Stimulated activated CD8-positive, alpha-beta memory T cell treated with anti-CD3 and anti-CD28 coated beads, Interleukin-12 subunit alpha, Interleukin-12 subunit beta, amount 100 ng/mL, for 1 hour (primary cell): ENCODE measurements at places on chromosomes 12 and 14.

- DNase-seq: no peak
Measured at GRCh38 chr14:72849222-72849621, 44.7 kb downstream of the DPF3 start.

- no peak for DNase-seq
Measured at GRCh38 chr12:47881826-47882427, 22.9 kb downstream of the VDR start.

- DNase-seq: no peak
Measured at GRCh38 chr12:51205350-51205749, 12.5 kb downstream of the POU6F1 start.

DNA sequence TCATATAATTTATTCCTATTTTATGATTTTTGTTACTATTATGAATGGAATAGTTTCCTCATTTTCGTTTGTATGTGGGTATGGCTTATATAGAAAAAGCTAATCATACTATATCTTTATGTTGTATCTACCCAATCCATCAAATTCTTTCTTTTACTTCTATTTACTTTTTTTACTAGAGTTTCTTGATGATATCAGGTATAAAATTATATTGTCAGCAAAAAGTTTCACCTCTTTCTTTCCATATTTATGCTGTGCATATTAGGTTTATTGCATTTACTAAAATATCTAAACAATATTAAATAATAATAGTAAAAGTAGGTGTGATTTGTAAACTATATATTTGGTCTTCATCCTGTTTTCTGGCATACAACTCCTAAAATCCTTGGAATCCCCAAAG, 146.7 kb upstream of the PLXNC1 start:
- DNase-seq: no peak

GRCh38 chr14:34970665-34971064, 12.1 kb upstream of the SRP54 start:
- DNase-seq: no peak

DNA sequence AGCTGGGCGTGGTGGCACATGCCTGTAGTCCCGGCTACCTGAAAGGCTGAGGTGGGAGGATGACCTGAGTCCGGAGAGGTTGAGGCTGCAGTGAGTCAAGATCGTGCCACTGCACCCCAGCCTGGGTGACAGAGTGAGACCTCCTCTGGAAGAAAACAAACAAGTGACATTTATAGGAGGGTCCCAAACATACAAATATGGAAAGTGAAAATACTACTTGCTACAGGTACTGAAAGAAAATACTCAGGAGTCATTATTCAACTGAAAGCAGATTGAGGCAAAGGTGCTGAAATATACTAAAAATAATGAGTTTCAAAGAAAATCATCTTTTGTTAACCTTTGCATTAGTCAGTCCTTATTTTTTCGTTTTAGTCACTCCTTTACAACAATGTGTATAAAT, 53.5 kb downstream of the ETV6 start:
- no peak for DNase-seq

- DNase-seq: no peak
Measured at GRCh38 chr12:122977655-122978392, 2.7 kb upstream of the ARL6IP4 start.

DNA sequence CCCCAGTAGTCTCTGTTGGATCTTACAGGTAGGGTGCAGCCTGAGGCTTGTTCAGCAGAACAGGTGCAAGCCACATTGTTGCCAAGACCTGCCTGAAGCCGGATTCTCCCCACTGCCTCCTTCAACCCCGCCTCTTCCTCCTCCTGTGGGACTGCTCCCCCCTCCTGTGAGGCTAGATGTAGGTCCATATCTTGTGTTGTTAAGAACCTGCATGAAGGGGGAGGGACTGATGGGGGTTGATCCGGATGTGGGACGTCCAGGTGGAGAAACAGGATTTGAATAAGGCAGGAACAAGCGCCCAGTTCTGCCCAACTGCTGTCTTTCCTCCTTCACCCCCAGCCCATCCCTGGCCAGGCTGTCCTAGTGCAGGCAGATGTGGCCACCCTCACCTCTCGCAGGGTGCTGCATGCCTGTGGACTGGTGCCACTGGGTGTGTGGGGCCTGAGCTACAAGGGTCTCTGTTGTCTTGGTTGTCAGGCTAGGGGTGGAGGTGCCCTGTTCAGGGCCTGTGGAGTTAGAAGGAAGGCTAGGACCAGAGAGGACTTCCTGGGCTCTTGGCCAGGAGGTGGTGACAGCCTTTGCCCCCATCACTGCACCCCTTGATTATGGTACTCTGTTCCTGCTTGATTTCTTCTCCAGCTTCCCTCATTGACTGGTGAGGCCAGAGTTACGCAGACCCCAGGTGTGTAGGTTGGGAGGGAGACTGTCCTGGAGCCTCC, 1.4 kb downstream of the NR4A1 start:
- no peak for DNase-seq

GRCh38 chr14:89444516-89445125, 27.6 kb upstream of the FOXN3 start:
- no peak for DNase-seq

- DNase-seq: no peak
Measured at GRCh38 chr12:26555139-26555538, 277.9 kb downstream of the ITPR2 start.

- no peak for DNase-seq
Measured at GRCh38 chr14:48401321-48401720, 725.9 kb upstream of the MDGA2 start.

DNA sequence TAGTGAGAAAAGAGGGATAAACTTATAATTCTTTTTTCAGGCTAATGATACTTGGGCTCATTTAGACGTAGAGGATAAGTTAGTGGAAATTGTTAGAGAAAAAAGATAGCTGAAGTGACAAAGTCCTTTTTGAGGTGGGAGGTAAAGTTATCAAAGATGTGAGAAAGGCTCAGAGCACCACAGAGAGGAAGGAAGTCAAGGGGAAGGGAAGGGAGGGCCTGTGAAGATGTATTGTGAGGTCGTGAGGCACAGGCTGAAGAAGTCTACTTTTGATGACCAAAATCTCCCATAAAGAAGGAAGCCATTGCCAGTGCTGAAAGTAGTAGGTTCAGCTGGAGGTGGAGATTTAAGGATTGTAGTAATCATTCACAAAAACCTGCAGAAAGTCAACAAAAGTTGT, 19.4 kb upstream of the PTGDR start:
- DNase-seq: no peak

DNA sequence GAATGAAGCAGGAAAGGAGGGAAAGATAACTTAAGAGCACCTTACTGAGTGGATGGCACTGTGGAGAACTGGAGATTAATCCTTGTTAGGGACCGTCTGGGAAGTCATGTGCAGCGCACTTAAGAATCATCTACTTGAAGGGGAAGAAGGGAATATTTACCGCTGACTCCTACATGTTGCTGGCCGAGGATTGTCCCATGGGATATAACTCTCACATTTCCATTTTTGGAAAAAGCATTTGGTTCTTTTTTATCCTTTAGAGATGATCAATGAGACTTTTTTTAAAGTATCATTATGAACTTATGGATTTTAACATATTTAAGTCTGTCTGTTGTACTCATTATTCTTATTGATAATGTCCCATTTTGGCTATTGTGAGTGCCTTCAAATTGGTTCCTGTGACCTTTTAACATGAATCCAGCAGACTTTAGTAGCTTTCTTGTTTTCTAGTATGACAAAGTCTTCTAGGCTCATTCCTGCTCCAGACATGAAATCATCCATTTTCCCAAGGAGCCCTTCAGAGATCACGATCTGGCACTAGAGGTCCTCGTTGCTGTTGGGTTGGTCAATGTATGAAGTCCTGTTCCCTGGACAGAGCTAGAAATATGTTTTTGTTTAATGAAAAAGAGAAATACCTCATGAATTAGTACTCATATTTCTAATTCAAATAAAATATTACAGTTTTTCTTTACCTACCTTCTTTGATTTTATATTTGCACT, 20.2 kb upstream of the FAM234B start:
- no peak for DNase-seq

- no peak for DNase-seq
Measured at GRCh38 chr14:92880351-92880750, 42.6 kb upstream of the CHGA start.

DNA sequence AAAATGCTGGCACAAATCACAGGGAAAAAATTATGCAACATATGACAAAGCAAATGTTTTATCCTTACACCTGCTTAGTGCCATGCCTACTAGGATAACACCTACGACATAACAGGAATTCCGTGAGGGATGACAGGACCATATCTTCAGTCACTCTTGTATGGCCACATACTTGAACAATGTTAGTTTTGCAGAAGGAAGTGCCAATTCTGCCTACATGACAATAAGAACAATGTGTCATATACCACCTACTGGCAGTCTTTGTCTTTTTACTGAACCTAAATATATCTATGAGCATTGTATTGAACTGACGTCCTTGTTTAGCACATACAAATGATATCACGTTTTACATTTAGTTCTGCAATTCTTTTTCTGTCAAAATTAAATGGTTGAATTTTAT, 234.0 kb downstream of the ADAMTS20 start:
- DNase-seq: no peak

GRCh38 chr14:37384870-37385596, 187.3 kb downstream of the MIPOL1 start:
- no peak for DNase-seq

DNA sequence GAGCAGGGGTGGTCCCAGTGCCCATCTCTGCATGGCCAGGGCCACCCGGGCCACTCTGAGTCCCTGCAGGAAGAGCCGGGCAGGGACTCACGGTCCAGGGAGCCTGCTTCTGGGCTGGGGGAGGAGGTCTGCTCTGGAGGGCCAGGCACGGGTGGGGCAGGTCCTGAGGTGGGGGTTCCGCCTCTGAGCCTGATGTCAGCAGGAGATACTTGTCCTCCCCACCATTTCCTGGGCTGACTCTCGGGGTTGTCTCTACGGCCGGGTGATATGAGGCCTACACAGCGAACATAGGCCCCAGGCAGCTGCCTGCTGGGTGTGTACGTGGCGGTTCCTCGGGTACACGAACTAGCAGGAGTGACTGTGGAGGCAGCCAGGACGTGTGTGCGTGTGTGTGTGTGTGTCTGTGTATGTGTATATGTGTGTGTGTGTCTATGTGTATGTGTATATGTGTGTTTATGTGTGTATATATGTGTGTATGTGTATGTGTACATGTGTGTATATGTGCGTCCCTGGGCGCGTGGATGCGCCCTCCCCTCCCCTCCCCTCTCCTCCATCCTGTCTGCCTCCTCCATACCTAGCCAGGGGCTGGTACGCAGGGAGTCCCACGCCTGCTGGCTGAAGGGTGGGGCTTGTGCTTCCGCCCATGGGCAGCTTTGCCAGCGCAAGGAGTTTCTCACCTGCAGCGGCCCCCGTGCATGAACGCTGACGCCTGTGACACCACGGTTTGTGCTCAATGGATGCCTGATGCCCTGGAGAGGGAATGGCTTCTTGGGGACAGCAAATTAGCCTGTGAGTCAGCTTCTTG, 30.4 kb upstream of the TRAF3 start:
- no peak for DNase-seq

GRCh38 chr12:69090722-69091121, 148.6 kb upstream of the CPSF6 start:
- no peak for DNase-seq

GRCh38 chr12:98369581-98369980, 145.8 kb upstream of the TMPO start:
- DNase-seq: no peak

DNA sequence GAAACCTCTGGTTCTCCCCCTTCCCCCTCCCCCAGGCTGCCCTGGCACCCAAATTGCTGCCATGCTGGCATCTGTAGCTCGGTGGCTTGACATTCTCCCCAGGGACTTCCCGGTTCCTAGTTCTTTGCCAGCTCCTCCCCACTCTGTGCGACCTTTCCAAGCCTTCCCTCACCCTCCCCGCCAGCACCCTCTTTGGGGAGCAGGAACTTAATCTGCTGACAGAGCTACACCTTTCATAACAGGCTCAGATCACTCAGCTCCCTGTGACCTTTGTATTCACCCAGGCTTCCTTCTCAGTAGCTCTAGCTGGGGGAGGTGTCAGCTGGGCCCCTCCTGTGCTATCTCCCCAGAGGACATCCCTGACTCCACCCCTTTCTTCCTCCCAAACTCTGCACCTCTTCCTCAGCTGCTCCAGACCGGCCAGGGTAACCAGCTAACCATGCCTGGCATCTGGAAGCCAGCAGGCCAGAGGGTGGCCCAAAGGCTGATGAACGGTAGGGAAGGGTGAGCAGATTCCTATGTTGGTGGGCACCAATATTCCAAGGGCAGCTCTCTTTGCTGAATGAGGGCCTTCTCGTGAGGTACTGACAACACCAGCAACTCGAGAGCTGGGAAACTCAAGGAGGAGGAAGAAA, 1.8 kb upstream of the COX14 start:
- DNase-seq: no peak

- no peak for DNase-seq
Measured at GRCh38 chr12:48163150-48163747, 5.9 kb upstream of the ASB8 start.

- no peak for DNase-seq
Measured at GRCh38 chr14:20792556-20792955, 10.1 kb downstream of the RNASE1 start.

DNA sequence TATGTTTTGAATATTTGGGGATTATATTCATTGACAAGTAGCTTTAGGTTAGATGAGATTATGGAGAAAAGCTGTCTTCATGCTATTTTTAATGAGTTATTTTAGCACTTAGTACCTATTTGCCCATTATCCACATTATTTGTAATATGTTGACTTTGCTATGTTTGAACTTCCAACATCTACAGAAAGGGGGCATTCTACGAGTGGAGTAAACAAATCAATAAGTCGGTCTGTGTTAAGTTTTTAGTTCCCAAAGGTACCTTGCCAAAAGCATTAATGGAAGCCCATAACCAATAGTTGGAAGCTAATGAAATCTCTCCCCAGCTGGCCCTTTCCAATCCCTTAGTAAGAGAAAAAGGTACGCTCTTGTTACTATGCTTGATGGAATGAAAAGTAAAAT, 250.0 kb upstream of the E2F7 start:
- DNase-seq: no peak

DNA sequence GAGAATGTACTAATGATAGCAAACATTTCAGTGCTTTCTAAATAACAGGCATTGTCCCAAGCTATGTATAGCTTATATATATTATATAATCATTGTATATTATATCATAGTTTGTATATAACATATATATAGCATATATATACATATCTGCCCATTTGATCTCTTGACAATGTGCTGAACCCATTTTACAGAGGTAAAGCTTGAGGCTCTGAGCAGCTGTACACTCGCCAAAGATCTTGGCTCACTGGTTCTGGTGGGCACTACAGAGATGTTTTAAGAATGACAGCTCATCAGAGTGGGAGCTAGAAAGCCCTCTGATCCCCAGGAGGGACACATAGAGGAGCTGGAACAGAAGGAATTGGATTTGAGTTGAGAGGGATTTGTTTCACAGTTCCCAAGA, 68.2 kb upstream of the ACTN1 start:
- DNase-seq: no peak

DNA sequence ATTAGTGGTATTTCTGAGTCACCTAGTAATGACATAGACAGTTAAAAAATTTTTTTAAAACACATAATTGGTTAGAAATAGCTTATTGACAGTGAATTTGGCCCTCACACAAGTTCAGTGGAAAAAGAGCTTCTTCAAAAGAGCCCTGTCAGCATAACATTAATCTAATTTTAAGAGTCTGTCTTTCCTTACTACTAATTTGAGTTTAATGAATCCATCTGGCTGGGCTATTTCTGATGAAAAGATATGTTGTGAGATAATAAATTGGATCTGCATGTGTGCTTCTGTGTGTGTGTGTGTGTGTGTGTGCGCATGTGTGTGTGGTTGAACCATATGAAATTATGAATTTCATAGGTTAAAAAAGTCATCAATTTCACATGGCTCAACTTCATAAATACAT, 1045.2 kb downstream of the FLRT2 start:
- DNase-seq: no peak

GRCh38 chr14:97036086-97036852, 239.1 kb downstream of the VRK1 start:
- DNase-seq: no peak
